Dorsolateral prefrontal cortex (tissue), 122 donors: ENCODE measurements at places on chromosomes 4 and X. TPM values are rescaled to one million over a fixed set of nuclear protein-coding genes. Genes with fewer than 3 reads are reported as not detected.

GRCh38 chr4:142547974-142548373, 298.1 kb downstream of the INPP4B start:
- no peak for DNase-seq

LRCH2 gene
- 8.6 TPM for total RNA-seq

BMX gene
- total RNA-seq = not detected

GRCh38 chr4:953574-953915, 19.8 kb downstream of the DGKQ start:
- DNase-seq = no peak

- no peak for DNase-seq
These were observed 56.6 kb upstream of the WDR1 start for GRCh38 chr4:10173037-10173753.

- DNase-seq = no peak
These were observed 101.2 kb downstream of the SHROOM4 start for GRCh38 chrX:50712777-50713176.

GRCh38 chrX:22165732-22166457, 106.8 kb upstream of the CBLL2 start:
- DNase-seq = no peak

HS6ST2 gene
- 13.1 TPM for total RNA-seq

DNA sequence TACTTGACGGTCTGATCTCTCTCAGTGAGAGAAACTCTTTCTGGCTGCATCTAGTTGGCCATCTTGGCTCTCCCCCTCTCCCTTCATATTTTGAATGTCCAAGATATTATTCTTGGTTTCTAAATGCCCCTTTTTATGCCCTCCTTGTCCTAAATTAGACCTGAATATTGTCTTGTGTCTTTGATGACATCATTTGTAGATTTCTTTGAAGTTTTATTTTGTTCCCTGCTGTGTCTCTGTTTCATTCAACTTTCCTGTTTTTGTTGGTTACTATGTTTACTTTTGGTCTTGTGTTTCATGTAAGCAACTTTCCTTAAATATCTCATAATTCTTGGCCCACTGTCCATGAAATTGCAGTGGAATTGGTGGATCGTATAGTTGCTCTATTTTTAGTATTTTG, 46.1 kb upstream of the PASD1 start:
- DNase-seq = no peak

ATXN3L gene
- total RNA-seq = not detected

DNA sequence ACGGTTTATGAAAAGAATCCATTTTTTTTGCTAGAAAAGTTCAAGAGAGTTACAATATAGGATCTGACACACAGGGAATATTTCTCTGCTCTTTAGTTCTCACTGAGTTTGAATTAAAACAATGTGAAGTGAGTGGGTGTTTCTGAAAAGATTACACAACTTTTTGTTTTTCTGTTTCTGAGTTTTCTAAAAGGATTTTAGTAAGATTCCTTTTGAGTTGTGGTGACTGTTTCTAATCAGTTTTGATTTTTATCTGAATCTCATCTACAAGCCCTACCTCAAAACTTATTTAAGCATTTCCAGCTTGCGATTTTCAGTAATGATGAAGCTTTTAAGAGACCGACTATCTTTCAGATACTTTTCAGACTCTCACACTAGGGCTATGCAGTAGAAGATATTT, 141.7 kb downstream of the GPAT3 start:
- DNase-seq = no peak

GRCh38 chr4:8468746-8469535, 28.4 kb downstream of the TRMT44 start:
- no peak for DNase-seq

- DNase-seq = no peak
These were observed 54.9 kb downstream of the DCTD start for GRCh38 chr4:182862141-182862875.

CSAG2 gene
- total RNA-seq = not detected

DNA sequence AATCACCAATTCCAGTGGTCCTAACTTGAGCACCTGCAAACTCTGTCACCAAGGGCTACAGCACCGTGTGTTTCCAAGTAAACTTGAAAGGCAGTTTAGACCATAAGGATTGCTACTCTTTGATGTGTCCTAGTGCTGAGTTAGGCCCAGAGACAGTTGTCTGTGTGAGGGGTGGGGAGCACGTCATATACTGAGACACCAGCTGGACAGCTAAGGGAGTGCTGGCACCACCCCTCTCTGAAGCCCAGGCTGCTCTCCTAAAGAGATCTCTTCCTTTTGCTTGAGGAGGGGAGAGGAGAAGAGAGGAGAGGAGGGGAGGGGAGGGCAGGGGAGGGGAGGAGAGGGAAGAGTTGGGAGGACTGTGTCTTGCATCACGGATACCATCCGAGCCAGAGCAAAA, 218.7 kb upstream of the TACR3 start:
- no peak for DNase-seq

MAMLD1 gene
- total RNA-seq = 29.6 TPM

FRG2 gene
- not detected for total RNA-seq
